Occipital lobe (tissue), 3 donors: ENCODE measurements at places on chromosomes 4 and X.

GRCh38 chrX:31702222-31702621 lies 630.4 kb upstream of the FTHL17 start:
- no peak for DNase-seq

- DNase-seq: no peak
Observed at GRCh38 chr4:174474457-174475075, 47.7 kb downstream of the HPGD start.

DNA sequence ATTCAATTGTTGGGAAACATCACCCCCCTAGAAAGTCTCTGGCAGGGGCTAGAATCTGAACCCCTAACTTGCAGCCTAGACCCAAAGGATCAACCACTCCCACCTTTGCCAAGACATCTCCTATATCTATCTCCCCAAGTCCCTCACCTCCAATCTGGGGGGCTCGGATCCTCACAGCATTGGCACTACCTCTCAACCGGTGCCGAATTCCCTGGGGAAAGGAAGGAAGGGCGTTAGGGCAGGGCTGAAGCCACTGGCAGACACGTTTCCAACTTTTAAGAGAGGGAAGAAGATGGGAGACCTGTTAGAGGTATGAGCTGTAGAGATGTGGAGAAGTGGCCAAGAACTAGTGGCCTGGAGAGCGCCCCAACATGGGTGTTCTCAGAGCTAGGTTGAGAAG lies 2.7 kb downstream of the TIMM17B start:
- no peak for DNase-seq

DNA sequence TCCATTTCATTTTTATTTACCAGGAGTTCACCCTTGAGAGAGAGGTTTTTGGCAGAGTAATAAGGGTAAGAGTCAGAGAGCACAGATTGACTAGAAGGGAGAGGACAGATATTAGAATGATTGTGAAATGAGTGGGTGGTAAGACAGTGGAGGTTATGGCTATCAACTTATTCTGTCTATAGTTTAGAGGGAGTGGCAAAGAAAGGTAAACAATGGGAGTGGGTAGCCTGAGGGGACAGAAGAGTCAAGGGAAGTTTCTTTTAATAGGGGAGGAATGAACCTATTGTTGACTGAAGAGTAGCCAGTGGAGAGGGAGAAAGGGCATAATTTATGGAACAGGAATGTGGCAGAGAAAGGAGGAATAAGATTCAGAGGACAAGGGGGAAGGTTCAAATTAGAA lies 186.5 kb upstream of the NRK start:
- DNase-seq: no peak
